ENCODE measurements at places on chromosomes 2 and 18.

GRCh38 chr2:2919026-2919425 is 458.6 kb downstream of the EIPR1 start:
- DNase-seq = no peak

GRCh38 chr2:62382757-62383156 is 123.2 kb downstream of the TMEM17 start:
- no peak for DNase-seq

- DNase-seq = no peak
These were observed 44.2 kb downstream of the DPYSL5 start for GRCh38 chr2:26892133-26892532.

- no peak for DNase-seq
These were observed 128.3 kb upstream of the ETAA1 start for GRCh38 chr2:67268797-67269196.

- no peak for DNase-seq
These were observed 43.0 kb upstream of the PID1 start for GRCh38 chr2:229314117-229314516.

DNA sequence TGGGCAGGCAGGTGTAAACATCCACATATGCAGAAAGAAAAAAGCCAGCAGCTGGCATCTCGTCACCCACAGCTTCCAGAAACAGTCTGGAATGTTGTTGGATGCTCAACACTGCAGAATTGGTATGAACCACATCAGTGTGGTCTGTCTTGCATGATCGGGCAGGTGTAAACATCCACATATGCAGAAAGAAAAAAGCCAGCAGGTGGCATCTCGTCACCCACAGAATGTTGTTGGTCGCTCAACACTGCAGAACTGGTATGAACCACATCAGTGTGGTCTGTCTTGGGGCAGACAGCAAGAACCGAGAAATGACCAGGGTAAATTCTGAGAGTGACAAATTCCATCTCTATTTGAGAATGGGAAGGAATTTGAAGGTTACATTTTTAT is 39.6 kb downstream of the DOCK10 start:
- DNase-seq = no peak

DNA sequence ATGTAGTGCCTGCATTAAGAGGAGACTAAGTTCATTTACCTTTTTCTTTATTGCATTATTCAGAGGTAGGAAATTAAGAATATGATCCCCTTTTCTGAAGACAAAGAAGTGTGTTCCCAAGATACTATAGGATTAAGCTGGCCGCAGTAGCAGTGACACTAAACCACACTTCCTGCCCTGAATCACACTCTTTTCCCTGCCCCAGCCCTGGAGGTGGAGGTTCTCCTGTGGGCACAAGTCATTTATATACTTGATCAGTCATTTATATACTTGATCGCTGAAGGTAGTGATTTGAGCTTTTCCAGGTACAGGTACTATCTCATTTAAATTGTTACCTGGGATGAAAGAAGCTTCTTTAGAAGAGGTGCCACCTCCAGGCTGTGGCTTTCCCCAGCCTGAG is 78.6 kb downstream of the ARMC9 start:
- no peak for DNase-seq

GRCh38 chr2:160630801-160631590 is 137.4 kb upstream of the RBMS1 start:
- DNase-seq = no peak

GRCh38 chr18:48949606-48950535 is 894 bp downstream of the SMAD7 start:
- DNase-seq = no peak

DNA sequence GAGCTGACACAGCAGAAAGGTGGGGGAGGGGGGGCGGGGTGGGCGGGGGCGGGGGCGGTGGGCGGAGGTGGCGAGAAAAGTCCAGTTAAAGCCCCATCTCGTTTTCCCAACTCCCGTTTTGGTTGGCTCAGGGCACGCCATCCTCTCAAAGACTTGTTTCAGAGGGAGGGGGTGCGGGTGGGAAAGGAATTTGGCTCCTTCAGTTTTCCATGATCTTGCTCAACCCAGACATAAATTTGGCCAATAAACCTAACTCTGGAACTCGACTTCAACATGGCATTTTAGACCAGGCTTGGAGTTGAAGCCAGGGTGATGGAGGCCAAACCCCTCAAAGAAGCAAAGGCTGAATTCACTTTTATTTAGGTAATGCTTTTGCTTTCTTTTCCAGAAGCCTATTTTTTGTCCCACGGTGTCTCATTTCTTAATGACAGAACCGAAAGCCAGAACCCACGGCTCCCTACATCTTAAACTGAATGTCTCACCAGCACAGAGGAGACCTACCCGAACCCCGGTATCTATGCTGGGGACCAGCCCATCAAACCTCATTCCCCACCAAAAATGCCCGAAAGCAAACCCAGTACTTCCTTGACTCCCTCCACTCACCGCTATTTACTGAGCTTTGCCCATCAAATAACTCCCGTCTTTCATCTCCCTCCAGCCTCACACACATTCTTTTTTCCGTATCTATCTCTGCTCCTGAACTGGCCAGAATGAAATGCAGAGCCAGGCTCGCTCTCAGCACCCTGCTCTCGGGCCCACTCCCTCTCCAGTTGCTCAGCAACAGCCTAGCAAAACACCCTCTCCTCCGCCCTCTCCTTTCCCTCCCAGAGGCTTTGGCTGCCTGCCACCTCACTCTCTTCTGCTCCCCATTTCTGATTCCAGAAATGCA is 4.3 kb downstream of the IGFBP5 start:
- peak; percentile 77 for DNase-seq

DNA sequence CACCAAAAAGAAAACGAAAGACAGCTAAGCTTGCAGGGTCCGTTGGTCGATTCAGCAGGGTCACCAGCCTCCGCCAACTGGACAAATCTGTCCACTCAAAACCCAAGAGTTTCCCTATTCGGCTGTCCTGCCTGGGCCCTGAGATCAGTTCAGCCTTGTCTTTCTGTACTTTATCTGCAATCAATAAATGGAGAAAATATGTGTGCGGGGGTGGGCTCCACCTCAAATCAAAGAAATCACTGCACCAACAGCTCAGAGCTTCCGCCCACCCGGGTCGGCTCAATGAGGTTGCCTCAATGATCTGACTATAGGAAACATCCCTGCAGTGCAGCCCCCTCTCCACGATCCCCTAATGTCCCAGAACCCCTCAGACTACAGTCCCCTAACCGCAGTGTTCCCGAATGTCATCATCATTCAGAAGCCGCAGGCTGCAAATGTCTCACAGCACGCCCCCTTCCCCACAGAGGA is 447 bp downstream of the GGCX start:
- no peak for DNase-seq

- DNase-seq = no peak
These were observed 344.4 kb downstream of the CLIP4 start for GRCh38 chr2:29459445-29460179.

GRCh38 chr2:72212486-72212855 is 64.8 kb upstream of the CYP26B1 start:
- DNase-seq = no peak

- DNase-seq = no peak
These were observed 78.7 kb downstream of the LONRF2 start for GRCh38 chr2:100243631-100244030.

DNA sequence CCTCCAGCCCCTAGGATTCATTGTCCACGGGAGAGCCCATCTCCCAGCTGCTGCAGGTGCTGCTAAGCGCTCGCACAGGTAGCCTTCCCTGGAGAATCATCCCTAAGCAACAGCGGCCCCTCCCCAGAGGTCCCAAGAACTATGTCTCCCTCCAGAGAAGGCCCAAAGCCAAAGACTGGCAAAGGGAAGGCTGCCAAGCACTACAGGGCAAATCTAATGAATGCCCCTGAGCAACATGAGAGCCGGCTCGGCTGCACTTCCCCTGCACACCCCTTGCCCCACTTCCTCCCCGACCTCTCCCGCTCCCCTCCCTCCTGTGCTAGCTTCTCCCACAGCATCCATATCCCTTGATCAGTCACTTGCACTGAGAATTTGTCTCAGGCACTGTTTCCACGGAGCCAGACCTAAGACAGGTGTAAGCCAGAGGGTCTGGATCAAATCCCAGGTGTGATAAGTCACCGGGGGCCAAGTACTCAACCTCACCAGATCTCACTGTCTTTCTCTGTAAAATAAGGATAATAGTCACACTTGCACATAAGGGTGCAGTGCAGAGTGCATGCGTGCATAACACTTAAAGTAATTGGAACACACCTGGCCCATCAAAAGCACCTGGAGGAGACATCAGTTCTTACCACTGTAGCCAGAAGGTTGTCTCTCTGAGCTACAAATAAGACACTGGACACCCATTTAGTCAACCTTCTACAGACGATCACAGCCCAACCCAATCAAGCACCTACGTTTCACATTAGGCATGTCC is 20.1 kb upstream of the COL6A3 start:
- DNase-seq = no peak

GRCh38 chr18:2610549-2610948 is 39.2 kb downstream of the NDC80 start:
- no peak for DNase-seq

DNA sequence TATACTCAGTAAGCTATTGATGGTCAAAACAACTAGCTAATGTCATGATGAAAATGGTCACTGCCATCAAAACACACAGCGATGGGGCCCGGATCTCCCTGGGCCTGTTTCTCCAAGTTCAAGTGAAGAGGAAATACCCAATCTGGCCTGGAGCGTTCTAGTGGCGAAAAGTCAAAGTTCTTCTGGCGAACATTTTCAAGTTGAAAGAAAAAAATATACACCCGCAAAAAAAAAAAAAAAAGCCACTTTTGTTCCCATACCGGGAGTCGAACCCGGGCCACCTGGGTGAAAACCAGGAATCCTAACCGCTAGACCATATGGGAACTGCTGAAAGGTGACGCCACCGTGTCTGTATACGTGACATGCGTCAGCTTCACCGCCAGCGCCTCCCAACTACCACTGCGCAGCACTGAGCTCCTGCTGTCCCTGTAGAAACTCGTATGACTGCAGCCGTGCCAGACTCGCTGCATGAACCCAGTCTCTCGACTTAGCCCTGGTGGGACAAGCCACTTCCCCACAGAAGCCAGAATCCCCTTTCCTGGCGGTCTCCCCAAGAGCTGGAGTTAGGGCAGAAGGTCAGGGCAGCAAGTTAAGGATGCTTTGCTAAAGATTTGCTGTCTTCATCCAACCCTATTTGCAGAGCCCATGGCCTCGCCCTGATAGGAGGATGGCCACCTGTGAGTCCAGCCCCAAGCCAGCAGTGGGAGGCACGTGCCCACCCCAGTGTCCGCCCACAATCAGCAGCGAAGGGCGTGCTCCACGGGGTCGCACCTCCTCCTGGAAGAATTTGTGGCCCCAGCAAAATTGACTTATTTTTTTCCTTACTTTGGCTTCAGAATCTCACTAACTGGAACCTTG is 5.6 kb upstream of the IMP4 start:
- DNase-seq = peak; percentile 44

Data from frontal cortex (tissue), 4 donors.